Left ventricle myocardium inferior (tissue), 1 donor: ENCODE measurements at places on chromosomes 4 and X.

DNA sequence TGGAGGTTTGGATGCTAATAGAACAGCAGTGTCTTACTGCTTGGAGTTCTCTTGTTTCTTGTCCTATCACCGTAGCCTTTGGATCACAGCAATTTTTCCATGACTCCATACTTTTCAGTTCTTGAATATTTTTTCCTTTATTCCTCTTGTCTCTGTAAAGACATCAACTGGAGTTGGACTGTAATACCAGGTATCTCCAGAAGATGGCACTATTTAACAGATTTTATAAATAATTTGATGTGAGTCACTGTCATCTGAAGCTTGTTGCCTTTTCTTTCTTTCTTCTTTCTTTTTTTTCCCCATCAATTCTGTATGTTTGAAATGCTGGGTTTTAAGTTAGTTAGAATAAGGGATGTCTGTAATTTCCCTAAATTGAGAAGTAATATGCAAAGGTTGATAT, 24.1 kb downstream of the HPRT1 start:
- DNase-seq: no peak

DNA sequence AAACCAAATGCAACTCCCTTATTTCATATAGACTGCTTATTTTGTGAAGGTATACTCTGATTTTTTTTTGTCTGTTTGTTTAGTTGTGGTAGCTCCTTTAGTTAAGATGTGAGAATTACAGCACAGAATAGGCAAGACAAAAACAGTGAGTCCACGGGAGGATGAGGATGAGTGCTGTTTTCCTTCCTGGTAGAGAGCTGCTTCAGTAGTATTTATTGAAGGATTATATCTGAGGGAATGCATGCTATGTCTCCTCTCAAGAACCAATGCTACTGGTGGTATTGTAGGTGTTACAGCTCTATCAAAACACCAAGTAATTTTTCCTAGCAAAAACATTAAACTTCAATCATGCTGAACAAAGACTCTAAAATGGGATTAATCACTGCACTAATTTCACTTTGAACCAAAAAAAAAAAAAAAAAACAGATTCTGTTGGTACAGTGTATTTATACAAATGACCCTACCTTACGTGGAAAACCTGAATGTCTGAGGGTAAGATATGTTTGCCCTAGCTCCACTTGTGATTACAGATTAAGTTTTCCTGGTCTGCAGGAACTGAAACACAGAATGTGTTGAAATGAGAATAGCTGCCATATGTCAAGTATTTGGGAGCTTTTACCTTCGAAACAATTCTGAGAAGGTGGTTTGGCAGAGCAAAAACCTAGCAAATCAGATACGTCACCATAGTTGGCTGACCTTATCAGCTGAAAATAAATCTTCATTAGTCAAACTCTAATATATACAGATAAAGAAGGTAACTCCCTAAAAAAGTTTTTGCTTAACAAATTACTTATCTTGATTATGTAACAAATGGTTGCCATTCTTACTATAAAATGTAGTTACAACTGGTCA, 40.3 kb downstream of the PPP3CA start:
- DNase-seq: no peak

DNA sequence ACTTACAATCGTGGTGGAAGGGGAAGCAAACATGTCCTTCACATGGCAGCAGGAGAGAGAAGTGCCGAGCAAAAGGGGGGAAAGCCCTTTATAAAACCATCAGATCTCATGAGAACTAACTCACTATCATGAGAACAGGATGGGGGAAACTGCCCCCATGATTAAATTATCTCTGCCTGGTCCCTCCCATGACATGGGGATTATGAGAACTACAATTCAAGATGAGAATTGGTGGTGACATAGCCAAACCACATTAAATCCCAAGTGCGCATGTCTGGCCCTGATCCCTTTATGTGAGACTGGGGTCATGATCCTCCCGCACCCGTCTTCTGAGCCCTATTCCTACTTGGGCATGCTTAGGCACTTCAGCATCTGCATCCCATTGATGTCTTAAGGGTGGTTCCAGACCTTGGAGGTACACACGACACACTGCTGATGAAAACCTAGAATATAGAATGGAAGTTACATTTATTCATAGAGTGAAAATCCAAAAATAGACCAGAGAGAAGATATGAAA, 116.0 kb downstream of the PTTG2 start:
- DNase-seq: no peak

- DNase-seq: no peak
These were observed 57.3 kb downstream of the SEPTIN11 start for GRCh38 chr4:77006753-77007353.
